A172 (cell line): ENCODE measurements at places on chromosomes 4 and X.

DNA sequence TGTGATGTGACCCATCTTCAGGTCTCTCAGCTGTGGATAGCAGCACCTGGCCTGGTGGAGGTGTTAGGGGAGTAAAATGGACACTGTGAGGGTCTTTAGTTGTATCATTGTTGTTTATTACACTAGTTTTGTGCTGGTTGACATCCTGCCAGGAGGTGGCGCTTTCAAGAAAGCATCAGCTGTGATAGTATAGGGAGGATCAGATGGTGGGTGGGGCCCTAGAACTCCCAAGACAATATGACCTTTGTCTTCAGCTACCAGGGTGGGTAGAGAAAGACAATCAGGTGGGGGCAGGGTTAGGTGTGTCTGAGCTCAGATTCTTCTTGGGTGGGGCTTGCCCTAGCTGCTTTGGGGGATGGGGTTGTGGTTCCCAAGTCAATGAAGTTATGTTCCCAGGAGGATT is 162.8 kb downstream of the PPP1R2C start:
- peak; percentile 3 for DNase-seq

DNA sequence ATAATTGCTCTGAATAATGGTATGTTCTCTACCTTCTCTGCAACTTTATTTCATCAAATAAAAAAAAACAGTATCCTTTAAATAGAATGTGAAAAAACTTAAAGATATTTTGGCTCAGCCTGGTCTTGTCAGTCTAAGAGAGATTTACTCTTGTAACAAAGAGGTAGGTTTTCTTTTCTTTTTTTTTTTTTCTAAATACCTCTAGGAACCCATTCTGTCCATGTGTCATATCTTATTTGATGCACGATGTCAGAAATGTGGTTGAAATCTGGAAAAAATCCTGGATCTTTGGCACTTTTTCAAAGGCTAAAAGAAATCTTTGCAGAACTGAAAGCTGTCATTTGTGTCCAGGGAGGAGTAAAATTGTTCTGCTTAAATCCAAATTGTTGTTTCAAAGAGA is 17.3 kb upstream of the FGF5 start:
- no peak for DNase-seq

- no peak for DNase-seq
Observed at GRCh38 chrX:113947548-113947947, 636.3 kb upstream of the HTR2C start.

GRCh38 chrX:25004040-25004439 is 11.7 kb downstream of the ARX start:
- DNase-seq: no peak

GRCh38 chr4:147371661-147372060 is 109.2 kb upstream of the EDNRA start:
- peak; percentile 53 for DNase-seq

- DNase-seq: no peak
Observed at GRCh38 chr4:88820698-88821415, 123.2 kb upstream of the NAP1L5 start.

DNA sequence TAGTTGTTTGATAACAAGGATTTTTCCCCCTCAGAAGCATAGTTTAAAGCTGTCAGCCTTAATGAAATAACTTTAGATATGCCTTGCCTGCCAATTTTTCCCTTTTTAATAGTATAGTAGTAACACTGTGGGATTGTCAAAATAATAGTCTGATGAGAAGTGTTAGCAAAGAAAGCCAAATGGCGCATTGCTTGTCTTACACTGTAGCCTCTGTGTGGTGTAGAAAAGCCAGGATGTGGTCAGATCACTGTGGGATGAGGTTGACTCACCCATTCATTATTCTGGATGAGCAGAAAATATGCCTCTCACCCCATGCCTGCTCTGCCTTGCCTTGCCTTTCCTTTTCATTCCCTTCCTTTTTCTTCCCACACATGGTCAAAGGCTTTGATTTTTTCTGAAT is 257.8 kb upstream of the NRK start:
- peak; percentile 5 for DNase-seq

- no peak for DNase-seq
Observed at GRCh38 chr4:6524436-6524835, 50.6 kb upstream of the MAN2B2 start.
